Fibroblast of mammary gland (primary cell): ENCODE measurements at places on chromosomes 16 and 17.

DNA sequence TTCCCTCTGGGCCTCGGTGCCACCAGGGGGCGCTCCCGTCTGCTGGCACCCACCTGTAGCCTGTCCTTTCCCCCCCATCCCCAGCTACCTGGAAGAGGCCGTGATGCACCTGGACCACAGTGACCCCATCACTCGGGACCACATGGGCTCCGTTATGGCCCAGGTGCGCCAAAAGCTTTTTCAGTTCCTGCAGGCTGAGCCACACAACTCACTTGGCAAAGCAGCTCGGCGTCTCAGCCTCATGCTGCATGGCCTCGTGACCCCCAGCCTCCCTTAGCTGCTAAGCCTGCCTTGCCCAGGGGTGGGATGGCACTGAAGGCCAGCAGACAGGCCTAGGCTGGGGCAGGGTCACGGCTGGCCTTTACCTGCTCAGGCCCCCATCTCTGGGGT lies 818 bp upstream of the NRN1L start:
- DNase-seq = peak; percentile 43

- no peak for DNase-seq
Measured at GRCh38 chr16:22210854-22211253, 4.8 kb downstream of the EEF2K start.

DNA sequence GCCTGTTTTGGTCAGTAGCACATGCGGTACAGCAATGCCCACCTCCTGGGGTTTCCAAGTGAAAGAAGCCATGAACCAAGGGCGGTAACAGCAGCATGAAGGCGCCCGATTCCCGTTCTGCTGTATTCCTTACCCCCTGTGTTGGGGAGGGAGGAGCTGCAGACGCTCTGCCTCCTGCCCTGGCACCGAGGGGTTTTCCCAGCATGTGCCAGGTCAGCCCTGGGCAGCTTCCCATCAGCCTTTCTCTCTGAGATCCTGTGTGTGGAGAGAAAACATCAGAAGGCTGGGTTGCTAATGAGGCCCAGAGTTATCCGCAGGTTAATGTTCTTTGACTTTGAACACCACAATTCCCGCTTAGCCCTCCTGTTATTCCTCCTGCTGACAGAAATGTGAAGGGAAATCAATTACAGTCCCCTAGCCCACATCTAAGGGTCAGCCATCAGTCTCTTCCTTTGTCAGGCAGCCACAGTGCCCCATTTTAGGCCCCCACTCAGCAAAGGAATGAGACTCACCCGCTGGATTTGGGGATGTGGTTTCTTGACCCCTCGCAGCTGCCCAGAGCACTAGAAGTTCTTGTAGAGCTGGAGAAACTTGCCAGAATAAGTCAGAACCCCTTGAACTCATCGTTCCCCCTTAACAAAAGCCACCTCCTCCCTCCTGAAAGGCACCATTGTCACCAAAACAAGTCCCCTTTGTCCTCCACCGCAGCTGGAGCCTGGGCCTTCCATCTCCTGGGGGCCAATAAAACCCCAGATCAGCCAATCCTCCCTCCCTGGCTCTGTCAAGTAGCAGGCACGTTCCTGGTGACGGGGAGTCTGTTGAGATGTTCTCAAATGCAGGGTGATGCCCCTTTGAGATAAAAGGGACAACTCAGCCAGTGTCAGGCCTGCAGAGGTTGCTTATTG lies 168.5 kb downstream of the KATNIP start:
- DNase-seq = no peak

GRCh38 chr17:76887802-76888201 lies 19.6 kb downstream of the MGAT5B start:
- DNase-seq = no peak
